ENCODE measurements at places on chromosomes 1 and 21.

DNA sequence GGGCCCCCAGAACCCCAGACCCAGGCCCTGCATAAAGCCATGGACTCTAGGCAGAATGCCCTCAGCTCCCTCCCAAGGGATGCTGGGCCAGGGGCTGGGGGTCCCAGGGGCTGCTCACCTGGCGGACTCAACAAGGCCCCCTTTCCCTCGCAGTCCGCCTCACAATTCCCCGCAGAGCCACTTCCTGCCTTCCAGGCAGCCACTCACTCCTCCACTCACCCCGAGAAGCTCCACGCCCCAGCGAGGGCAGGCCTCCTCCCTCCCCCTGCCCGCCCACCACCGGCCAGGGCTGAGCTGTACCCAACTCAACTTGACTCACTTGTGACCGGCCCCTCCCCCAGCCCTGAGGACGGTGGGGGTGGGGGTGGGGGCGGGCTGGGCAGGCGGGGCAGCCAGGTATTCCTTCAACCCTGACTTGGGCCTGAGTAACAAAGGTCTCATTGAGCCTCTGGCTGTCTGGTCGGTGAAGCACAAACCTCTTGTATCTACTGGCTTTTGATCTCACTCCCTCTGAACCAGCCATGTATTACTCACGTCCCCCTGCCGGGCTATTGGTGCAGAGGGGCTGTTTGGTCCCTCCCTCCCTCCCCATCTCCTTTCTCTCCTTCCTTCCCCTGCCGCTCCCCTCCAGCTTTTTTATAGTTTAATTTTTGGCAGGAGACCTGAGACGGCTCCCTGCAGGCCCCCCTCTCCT, 5.9 kb downstream of the BLACAT1 start:
- peak; percentile 97 for DNase-seq

DNA sequence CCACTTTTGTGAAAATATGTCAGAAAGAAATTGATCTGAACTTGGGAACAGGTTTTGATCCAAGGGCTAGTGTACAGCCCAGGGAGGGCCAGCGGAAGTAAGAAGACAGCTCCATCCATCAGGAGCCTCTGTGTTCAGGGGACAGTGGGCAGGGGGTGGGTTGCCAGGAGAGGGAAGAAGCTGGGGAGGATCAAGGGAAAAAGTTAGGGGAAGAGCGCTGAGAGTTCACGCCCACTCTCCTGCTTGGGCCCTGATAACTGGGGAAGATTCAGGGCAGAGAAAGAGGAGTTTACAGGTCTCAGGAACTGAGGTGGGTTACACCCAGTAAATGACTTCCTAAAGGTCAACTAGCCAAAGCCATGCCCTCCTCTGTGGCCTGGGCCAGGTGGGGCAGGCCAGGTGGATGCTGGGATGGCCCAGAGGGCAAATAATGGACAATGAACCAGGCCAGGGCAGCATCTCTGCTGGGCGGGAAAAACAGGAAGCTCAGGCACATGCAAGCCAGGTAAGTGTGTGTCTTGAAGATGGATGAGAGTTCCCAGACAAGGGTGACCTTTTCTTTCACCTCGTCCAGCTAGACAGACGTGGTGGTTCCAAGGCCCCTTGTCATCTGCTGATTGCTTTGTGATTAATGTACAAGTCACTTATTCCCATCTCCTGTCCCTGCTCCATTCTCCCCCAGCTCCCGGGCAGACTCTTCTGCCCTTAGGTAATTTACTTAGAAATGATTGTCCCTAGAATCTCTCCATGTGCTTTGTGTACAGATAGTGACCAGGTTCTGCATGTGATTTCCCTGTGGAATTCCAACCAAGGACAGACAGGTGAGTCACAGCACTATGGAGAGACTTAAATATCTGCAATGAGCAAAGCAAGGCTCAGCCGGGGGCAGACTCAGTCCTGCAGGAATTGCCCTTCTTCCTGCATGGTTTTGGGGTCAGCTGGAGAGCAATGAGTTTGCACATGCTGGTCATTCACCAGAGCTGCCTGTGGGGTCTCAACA, 57.0 kb downstream of the MDM4 start:
- peak; percentile 98 for DNase-seq

DNA sequence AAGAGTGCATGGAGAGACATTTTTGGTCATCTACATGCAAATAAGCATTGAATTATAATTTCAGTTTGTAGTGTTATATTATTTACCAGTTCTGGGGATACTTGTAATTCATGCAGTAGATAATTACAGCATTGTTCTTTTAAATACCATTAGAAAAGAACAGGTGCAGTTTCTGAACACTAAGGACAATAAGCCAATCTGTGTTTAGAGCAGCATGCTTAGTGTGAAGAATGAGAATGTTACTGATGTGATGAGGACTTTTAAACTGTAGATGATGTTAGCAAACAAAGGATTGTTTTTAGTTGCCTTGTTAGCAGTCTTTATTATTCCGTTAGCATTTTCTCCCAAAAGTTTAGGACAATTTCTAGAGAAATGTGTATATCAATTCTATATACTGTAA, 348.3 kb downstream of the BRINP3 start:
- no peak for DNase-seq

DNA sequence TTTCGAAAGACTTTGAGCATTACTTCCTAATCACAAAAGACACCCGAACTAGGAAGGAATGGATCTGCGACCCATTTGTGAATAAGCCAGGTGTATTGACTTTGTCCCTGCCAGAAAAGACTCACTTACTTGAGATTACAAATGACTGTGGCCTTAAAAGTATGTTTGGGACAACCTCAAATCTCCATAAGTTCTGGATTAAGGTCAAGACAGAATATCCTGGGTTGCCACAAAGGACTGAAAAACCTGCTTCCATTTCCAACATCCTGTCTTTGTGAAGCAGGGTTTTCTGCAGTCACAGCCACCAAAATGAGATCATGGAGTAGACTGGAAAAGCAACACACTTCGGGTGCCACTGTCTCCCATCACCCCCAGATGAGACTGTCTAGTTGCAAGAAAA, 537.4 kb upstream of the ZRANB2 start:
- no peak for DNase-seq

- no peak for DNase-seq
Observed at GRCh38 chr1:151130987-151131586, 15.3 kb downstream of the SEMA6C start.

GRCh38 chr1:104807590-104807989, 1057.9 kb downstream of the AMY1C start:
- peak; percentile 33 for DNase-seq

DNA sequence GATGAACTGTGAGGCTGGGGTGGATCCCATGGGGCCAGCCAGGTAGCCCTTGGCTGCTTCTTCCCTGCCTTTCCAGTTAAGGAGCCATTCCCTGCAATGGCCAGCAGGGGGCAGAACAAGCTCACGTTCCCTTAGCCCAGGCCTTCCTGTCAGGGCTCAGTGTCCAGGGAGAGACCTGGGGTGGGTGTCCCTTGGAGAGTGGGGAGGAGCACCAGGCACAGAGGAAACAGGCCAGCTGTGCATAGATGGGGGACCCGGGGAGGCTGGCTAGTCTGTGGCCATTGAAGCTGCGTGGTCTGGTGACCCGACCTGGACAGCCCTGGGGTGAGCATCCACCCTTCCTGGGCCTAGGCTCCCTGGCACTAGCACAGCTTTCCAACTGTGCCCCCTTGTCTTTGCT, 13.2 kb upstream of the EPS8L3 start:
- DNase-seq = peak; percentile 91

GRCh38 chr1:87804128-87804527, 475.4 kb downstream of the LMO4 start:
- no peak for DNase-seq

- DNase-seq = no peak
Observed at GRCh38 chr1:47679826-47680225, 242.0 kb downstream of the FOXD2 start.

DNA sequence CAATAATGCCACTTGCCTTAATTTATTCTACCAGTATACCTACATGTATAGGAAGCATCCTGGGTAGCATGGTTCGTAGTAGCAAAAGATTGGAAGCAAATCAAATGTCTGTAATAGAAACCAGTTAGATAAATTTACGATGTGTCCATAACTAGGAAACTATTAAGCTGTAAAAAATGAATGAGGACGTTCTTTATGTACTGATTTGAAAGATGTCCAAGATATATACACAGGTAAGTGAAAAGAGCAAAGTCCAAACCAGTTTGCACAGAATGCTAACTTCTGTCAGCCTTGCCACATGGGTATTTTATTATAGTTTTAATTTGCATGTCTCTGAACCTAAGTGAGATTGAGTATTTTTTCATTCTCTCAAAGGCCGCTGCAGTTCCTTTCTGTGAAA, 251.8 kb upstream of the IRF2BP2 start:
- DNase-seq = peak; percentile 47

- no peak for DNase-seq
Observed at GRCh38 chr1:81366173-81366572, 434.6 kb upstream of the ADGRL2 start.

DNA sequence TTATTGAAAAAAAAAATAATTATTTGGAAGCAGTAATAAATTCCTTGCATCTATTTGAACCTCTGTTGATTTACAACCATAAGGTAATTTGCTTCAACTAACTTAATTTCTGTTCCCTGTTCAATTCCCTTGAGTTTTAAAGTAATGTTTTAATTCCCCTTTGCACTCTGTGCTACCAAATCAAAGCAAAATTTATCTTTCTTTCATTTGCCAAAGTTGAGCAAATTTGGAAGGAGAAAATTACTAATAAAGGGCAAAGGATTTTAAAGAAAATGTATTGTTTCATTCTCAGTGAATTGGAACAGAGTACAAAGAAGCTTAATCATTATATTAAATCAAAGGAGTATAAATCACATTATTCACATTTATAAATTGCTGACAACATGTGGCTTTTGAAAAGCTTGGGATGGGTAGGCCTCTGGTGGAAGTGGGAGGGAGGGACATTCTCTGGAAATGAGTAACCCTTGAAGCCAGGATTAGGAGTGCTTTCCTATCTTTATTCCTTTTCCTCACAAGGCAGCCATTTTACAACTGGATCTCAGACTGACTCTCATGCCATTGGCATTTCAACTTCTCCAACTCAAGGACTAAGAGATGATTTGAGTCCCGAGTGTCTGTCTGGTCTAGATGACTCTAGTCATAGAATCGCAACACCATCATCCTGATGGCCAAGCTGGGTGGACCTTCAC, 331.6 kb upstream of the DUSP10 start:
- peak; percentile 41 for DNase-seq

DNA sequence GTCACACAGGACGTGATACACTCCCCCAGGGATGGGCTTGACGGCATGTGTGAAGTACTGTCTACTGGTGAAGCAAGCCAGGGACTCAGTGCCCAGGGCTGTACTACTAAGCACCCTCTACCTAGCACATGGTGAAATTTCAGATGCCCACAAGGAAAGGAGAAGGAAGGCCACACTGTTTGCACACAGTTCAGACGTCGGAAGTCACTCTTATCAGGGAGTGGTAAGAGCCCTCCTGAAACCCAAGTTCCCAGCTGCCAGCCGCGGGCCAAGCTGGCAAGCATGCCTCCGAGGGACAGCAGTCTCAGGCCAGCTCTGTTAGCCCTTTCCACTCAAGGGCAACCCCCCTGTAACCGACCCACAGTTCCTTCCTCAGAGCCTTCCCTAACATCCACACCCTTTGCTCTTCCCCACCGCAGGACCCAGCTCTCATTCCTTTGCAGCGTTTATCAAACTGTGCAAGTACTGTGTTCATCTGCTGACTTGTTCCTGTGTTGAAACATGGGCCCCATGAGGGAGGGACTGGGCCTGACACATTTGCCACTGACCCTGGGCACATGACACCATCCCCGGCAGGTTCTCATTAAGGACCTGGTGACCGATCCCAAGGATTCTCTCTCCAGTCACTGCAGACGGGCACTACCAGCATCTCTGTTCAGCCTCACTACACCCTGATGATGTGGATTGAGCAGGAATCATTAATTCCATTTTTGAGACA, 58.5 kb downstream of the SLC66A1 start:
- no peak for DNase-seq

GRCh38 chr1:58649555-58649954, 50.3 kb downstream of the MYSM1 start:
- peak; percentile 14 for DNase-seq

DNA sequence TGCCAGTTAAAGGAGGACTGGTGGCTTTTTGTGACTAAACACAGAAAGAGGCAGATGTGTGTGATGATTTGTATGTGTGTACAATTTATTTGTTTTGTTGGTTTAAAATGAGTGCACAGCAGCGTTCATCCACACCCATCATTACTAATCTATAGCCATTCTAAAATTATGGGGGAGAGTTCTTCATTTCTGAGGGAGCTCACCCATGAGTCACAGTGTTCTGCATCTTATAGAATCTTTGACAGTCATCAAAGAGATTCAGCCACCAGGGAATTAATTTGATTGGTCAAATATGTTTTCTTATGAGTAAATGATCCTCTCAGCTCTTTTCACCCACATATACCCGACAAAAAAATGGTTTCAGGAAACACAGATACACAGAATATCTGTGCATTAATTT, 147.9 kb downstream of the GREM2 start:
- peak; percentile 53 for DNase-seq

- no peak for DNase-seq
Observed at GRCh38 chr1:37317870-37318467, 156.4 kb upstream of the ZC3H12A start.

DNA sequence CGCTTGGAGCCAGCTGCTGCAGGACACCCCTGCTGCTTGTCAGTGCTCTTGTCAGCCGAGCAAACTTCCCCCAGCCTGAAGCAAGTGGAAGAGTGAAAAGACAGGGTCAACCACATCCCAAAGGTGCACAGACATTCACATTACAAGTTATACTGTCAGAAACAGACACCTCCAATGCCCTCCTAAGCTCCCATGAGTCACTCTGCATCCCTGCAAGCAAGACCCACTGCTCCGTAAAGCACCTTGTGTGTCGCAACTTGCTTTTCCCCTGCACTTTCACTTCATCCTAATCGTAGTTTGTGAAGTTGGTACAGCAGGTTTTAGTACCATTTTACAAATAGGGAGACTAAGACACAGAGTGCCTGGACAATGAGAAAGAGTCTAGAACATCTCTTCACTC, 51.1 kb downstream of the KCNH1 start:
- no peak for DNase-seq

GRCh38 chr1:5986018-5986417, 6.2 kb downstream of the NPHP4 start:
- DNase-seq = no peak

DNA sequence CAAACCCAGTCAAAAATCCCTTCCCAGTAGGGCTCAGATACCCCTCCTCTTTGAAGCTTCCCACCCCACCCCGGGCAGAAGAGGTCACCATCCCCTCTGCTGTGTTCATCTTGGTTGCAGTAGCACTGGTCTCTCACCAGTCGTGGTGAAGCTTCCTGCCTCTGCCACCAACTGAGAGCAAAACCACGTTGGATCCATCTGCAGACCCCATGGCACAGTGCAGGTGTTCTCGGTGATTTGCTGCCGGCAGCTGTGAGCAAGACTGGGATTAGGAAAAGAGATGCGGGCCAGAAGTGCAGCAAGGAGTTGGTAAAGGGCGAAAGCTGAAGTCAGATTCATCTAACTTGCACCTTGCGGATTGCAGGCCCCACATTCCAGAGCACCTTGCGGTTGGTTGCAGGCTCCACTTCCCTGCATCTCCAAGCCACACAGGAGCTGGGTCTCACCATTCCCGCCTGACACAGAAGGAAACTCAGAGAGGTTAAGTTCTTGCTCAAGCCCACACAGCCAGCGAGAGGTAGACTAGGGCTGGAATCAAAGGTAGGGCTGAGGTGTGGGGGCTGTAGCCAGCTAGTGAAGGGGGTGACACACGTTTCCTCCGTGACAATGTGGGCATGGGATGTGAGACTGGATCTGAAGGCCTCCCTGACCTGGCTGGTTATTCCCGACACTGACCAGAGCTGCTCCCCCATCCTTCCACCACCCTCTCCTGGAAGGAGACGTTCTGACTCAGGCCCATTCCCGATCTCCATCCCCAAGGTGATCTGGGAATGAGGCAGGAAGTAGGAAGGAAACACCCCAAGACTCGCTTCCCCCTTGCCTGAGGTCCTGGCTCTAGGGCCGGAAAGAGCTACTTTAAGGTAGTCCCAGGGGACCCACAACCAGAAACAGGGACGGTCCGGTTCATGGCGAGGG, 3.3 kb upstream of the FAM110D start:
- DNase-seq = no peak
